ENCODE measurements at places on chromosomes 7 and 10.

- DNase-seq = no peak
Measured at GRCh38 chr7:26112203-26112740, 39.7 kb upstream of the NFE2L3 start.

DNA sequence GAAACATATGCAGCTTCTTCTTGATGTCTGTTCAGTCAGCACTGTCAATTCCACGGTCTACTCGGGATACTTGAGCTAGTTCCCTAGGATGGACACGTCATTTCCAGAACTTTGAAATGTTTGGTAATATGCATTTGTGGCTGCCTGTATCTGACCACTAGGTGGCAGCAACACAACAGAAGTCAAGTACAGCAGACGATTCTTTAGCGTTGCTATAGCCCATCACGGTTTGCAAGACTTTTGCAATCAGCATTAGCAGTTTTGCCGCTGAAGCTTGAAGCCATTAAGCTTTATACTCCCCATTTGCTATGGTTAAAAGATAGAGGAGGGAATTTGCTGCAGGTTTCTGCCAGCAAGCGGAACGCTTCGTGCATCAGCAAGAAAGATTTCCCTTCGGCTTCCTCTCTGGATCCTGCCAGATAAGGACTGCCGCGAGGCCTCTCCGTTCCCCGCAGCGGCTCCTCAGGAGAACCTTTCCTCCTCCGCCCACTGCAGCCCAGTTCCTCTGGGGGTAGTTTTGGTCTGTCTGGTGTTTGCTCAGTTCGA, 63.5 kb downstream of the ABCC2 start:
- peak; percentile 33 for DNase-seq

- no peak for DNase-seq
Measured at GRCh38 chr7:2632733-2633537, 1.1 kb downstream of the TTYH3 start.

DNA sequence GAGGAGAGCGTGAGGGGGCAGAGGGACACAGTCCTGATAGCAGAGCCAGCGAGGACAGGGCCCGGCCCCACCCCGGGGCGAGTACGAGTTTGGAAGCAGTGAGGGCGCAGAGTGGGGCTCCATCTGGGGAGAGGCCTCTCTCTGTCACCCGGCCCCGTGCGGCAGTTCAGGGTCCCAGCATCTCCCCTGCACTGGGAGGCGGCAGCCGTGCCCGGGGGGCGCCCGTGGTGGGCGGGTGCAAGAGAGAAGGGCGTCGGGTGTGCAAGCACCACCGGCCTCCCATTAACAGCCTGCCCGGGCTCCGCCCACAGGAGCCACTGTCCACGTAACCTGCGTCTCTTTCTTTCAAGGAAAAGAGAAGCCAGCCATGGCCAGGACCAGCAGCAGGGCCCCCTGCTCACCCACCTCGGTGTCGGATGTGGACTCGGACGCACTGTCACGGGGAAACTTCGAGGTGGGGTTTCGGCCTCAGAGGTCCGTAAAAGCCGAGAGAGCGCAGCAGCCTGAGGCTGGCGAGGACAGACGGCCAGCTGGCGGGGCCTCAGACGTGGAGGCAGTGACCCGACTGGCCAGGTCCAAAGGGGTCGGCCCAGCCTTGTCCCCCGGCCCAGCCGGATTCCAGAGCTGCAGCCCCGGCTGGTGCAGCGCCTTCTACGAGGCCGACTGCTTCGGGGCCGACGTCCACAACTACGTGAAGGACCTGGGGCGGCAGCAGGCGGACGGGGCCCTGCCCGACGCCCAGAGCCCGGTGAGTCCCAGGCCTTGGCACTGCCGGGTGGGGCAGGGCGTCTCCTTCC, 28.7 kb upstream of the UTF1 start:
- no peak for DNase-seq

DNA sequence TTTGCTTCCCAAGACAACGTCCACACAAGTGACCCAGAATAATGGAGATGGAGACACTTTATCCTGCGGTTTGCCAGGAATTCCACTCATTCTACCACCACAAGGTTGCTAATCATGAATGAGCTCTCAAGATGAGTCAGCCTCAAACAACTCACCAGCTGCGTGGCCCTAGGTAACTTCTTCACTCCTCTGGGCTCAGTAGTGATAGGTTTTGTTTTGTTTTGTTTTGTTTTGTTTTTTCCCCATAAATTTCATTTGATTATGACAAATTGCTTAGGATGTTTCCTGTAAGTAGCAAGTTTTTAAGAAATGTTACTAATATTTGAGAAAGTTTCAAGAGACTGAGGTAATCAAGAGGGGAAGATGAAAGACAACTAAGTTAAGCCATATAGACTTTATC, 286.8 kb downstream of the PARD3 start:
- DNase-seq = no peak

GRCh38 chr7:157501581-157501980, 164.8 kb downstream of the DNAJB6 start:
- peak; percentile 21 for DNase-seq

- DNase-seq = no peak
Measured at GRCh38 chr10:95221124-95221523, 27.1 kb downstream of the ACSM6 start.

GRCh38 chr10:88110822-88111221, 247.4 kb downstream of the PTEN start:
- no peak for DNase-seq

DNA sequence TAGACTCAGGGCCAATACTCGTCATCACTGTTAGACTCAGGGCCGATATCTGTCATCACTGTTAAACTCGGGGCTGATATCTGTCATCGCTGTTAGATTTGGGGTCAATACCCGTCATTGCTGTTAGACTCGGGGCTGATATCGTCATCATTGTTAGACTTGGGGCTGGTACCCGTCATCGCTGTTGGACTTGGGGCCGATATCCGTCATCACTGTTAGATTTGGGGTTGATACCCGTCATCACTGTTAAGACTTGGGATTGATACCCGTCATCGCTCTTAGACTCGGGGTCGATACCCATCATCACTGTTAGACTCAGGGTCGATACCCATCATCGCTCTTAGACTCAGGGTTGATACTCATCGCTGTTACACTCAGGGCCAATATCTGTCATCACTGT, 56.5 kb downstream of the BEND7 start:
- DNase-seq = no peak

GRCh38 chr10:3872712-3873329, 87.8 kb upstream of the KLF6 start:
- no peak for DNase-seq

- no peak for DNase-seq
Measured at GRCh38 chr10:3892440-3893425, 107.7 kb upstream of the KLF6 start.

Measured in activated CD8-positive, alpha-beta memory T cell treated with anti-CD3 and anti-CD28 coated beads for 4 hours (primary cell).